ENCODE measurements at places on chromosomes 7 and 10. TPM values are rescaled to one million over a fixed set of nuclear protein-coding genes. Genes with fewer than 3 reads are reported as not detected.

The ASIC3 gene
- 13.6 TPM for total RNA-seq

The ADAM22 gene
- total RNA-seq: 3.2 TPM

The SHTN1 gene
- total RNA-seq: 32.3 TPM

- DNase-seq: no peak
- no peak overlapping the region for H3K4me3 ChIP-seq
- H3K27ac ChIP-seq: no peak overlapping the region
- no peaks in the 10 kb centered on the region for H3K27me3 ChIP-seq
These were observed 177.0 kb downstream of the ST7 start for GRCh38 chr7:117130262-117130661.

GRCh38 chr7:100818825-100819224 is 8.5 kb downstream of the EPHB4 start:
- no peaks in the 10 kb centered on the region for H3K4me1 ChIP-seq
- H3K27ac ChIP-seq: no peak overlapping the region
- H3K4me3 ChIP-seq: no peak overlapping the region
- H3K27me3 ChIP-seq: no peaks in the 10 kb centered on the region
- no peak for DNase-seq

Measured in Calu3 (cell line).